ENCODE measurements at places on chromosomes 2 and 18. TPM values are rescaled to one million over a fixed set of nuclear protein-coding genes. Genes with fewer than 3 reads are reported as not detected.
A peak's percentile ranks its signal among the peaks of the same experiment; 100 is the strongest.

GRCh38 chr2:45494275-45494977 lies 116.6 kb downstream of the SRBD1 start:
- H3K27ac ChIP-seq, result no peak overlapping the region
- H3K27me3 ChIP-seq, result no peaks in the 10 kb centered on the region
- H3K4me3 ChIP-seq, result no peak overlapping the region
- H3K36me3 ChIP-seq, result no peaks in the 10 kb centered on the region

- DNase-seq, result no peak
- H3K27ac ChIP-seq, result no peak overlapping the region
- no peaks in the 10 kb centered on the region for H3K4me1 ChIP-seq
- H3K4me3 ChIP-seq, result no peak overlapping the region
- H3K27me3 ChIP-seq, result no peaks in the 10 kb centered on the region
Measured at GRCh38 chr2:105682401-105682800, 62.3 kb upstream of the NCK2 start.

DNA sequence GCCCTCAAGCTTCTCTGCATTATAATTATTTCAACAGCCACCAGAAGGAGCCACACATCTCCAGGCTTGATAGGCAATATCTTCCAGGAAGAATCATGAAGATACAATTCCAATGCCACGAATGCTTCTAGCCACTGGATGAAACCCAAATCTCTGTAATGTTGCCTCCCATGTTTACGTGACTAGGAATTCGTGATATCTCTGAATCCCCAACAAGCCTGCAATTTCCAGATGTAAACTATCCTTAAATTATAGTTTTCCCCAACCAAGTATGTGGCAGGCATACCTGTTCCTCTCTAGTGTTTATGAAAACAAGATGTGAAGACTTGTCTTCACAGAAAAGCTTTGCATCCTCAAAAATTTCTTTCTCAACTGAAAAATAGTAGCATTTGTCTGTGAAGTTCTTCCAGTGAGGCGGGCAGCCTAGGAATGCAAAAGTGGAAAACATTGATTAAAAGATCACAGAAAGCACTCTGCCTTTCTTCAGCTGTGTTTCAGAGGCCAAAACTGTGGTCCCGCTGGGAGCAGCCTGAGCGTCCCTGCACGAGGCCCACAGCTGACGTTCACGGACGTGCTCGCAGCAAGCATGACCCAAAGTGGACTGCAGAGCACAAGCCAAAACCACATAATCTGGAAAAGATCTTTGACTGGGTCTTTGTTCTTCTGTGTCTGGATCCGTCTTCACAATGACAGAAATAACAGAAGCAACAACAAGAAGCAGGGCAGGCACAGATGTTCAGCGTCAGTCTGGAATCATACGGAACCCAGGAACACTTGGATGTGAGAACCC lies 65.1 kb upstream of the THOC1 start:
- H3K36me3 ChIP-seq, result no peaks in the 10 kb centered on the region
- no peaks in the 10 kb centered on the region for H3K27me3 ChIP-seq

DNA sequence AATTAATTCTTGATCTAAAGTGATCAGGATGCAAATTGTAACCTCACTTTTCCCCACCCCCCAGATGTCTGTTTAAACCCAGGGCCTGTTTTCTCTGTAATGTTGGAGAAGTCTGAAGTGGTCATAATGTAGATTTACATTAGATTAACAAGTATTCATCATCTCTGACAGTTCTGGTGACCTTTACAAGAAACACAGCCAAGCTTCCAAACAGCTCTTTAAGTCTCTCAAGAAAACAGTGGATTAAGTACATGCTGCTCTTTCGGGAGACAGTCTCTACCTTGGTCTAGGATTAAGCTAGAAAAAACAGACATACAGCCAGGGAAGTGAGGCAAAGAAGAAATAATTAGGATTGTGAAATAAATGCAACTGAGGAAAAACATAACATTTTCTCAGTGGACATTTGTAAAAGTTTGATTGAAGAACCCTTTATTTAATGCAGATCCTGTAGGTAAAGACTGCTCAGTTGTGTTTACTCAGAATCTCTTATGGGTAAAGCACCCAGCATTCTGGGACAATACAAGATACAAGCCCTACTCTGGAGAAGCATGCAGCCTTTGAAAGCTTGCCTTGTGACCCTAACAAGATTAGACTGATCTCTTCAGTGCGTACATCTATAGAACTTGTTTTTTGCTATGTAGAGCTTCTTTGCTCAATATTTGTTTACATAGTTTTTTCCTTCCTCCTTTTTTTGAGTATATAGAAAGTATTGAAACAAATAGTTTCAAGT lies 203.9 kb downstream of the PHLPP1 start:
- no peak overlapping the region for H3K27ac ChIP-seq
- no peaks in the 10 kb centered on the region for H3K4me1 ChIP-seq
- H3K27me3 ChIP-seq, result no peaks in the 10 kb centered on the region
- peaks cover 3% of the 10 kb centered on the region for H3K36me3 ChIP-seq

DNA sequence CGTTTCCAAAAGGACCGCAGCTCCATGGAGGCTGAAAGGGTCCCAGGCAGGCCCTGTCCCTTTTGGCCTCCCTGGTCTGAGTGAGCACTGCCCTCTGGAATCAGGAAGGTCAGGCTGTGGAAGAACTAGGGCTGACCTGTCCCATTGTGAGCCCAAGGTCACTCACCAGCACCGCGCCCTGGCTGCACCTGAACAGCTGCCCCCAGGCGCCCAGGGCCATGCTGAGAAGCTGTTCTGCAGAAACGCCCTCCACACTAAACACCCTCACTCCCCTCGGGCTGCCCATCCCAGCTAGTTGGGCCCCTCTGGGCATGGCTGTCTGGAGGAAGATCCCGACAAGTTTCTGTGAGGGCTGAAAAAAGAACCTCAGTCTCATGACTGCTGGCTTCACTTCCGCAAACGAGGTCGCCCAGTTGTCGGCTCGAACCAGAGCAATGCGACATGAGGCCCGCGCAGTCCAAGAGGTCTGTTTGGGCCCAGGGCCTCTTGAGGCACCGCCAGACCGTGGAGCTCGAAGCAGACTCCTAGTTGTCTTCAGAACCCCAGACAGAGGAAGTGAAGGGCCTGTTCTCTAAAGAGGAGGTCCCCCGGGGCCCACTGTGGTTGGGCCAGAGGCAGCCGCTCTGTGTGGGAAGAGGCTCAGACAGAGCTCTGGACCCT lies 64.4 kb downstream of the INPP5D start:
- H3K27ac ChIP-seq, result no peak overlapping the region
- H3K4me3 ChIP-seq, result no peak overlapping the region
- peaks cover 17% of the 10 kb centered on the region for H3K36me3 ChIP-seq
- H3K4me1 ChIP-seq, result no peaks in the 10 kb centered on the region
- no peaks in the 10 kb centered on the region for H3K27me3 ChIP-seq
- DNase-seq, result peak; percentile 26

- DNase-seq, result no peak
- no peaks in the 10 kb centered on the region for H3K27me3 ChIP-seq
- H3K4me3 ChIP-seq, result no peak overlapping the region
- no peak overlapping the region for H3K27ac ChIP-seq
Measured at GRCh38 chr2:233471291-233472035, 95.1 kb downstream of the USP40 start.

DNA sequence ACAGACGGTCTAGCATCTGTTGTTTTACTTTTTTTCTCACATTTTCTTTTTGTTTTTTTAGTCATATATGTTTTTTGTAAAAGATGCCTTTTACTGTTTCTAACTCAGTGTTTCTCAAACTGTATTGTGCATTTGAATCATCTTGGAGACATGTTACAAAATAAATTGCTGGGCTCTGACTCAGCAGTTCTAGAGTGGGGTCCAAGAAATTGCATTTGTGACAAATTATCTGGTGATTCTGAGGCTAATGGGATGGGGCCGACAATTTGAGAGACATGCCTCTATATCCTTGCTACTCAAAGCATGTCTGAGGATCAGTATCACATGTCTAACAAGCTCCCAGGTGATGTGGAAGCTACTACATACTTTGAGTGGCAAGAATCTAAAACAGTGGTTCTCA lies 478.8 kb downstream of the PLCL1 start:
- no peaks in the 10 kb centered on the region for H3K27me3 ChIP-seq
- no peaks in the 10 kb centered on the region for H3K36me3 ChIP-seq
- H3K27ac ChIP-seq, result no peak overlapping the region
- DNase-seq, result no peak
- H3K4me1 ChIP-seq, result no peaks in the 10 kb centered on the region

- H3K27me3 ChIP-seq, result no peaks in the 10 kb centered on the region
- peaks cover 25% of the 10 kb centered on the region for H3K4me1 ChIP-seq
- H3K4me3 ChIP-seq, result no peak overlapping the region
- H3K36me3 ChIP-seq, result peaks cover 68% of the 10 kb centered on the region
Measured at GRCh38 chr2:69801745-69802290, 27.6 kb upstream of the GMCL1 start.

DNA sequence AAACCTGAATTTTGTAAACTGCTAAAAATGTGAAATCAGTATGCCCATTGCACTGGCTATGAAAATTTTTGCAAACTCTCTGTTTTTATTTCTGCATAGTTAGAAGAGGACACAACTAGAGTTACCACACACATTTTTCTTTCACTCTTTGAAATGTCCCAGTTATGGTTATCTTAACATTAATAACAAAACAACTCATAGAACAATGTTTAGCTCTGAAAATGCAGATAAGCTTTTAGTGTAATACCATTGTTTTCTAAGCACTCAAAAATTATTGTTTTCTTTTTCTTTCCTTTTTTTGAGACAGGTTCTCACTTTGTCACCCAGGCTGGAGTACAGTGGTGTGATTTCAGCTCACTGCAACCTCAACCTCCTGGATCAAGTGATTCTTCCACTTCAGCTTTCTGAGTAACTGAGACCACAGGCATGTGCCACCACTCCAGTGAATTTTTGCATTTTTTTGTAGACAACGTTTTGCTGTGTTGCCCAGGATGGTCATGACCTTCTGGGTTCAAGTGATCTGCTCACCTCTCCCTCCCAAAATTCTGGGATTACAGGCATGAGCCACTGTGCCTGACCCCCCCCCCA lies 1204.5 kb upstream of the ZEB2 start:
- H3K27ac ChIP-seq, result no peak overlapping the region
- no peaks in the 10 kb centered on the region for H3K36me3 ChIP-seq
- no peak for DNase-seq

DNA sequence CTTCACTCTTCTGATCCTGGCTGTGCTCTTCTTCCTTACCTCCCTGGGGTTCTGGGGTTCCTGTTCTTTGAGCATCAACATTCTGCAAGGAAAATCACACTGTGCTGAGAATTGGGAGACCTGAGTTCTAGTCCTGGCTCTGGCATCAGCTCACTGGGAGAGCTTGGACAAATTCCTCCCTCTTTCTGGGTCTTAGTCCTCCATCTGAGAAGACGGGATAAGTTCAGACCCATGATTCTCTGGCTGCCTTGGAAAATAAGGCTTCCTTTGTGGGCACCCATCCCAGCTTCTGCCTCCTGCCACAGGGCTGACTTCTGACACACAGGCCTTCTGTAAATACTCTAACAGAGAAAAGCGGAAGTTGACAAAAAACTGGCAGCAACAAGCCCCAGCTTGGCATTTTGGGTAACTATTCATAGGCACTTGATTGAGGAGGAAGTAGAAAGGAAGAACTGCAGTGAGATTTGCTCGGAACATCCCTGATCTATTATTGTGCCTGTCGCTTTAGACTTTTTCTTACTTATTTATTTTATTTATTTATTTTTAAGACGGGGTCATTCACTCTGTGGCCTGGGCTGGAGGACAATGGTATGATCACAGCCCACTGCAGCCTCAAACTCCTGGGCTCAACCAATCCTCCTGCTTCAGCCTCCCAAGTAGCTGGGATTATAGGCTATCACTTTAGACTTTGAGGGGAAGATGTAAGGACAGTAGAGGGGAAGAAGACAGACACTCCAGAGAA lies 7.9 kb downstream of the PCBP1 start:
- peaks cover 11% of the 10 kb centered on the region for H3K4me1 ChIP-seq
- no peaks in the 10 kb centered on the region for H3K36me3 ChIP-seq
- H3K27me3 ChIP-seq, result no peaks in the 10 kb centered on the region
- no peak overlapping the region for H3K4me3 ChIP-seq
- DNase-seq, result peak; percentile 22

DNA sequence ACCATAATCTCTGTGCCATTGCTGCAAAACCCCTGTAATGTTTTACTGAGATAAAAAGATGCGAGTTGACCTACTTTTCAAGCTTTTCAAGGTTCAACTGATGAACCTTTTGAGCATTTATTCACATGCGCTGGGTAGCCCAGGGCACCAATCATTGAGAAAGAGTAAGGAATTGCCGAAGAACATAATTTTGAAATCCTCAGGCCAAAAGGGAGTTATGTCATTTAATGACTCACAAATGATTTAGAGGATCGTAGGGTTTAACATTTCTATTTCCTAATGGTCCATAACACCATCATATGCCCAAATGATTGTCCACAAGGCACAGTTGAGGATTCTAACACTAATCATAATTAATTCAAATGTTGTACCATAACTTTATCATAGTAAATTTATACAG lies 20.2 kb upstream of the DLX1 start:
- DNase-seq, result no peak
- H3K4me3 ChIP-seq, result no peak overlapping the region
- H3K36me3 ChIP-seq, result no peaks in the 10 kb centered on the region
- H3K27me3 ChIP-seq, result no peaks in the 10 kb centered on the region

DNA sequence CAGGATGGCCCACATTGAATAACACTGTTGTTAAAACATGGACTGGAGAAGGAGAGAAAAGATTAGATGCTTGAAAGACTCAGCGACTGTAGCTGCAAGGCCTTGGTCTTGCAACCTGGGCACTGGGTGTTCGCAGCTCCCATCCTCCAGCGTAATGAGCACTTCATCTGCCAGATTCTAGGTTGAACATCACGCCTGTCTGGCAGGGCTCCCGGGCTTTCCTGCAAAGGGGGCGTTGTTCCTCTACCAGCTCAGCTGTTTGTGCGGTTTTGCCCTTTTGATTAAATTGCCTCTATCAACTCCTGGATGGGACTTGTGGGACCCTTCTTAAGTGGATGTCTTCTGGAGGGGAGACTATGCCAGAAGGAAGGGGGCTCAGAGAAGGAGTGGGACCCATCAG lies 215.4 kb downstream of the KLHL29 start:
- DNase-seq, result no peak
- no peak overlapping the region for H3K27ac ChIP-seq
- no peaks in the 10 kb centered on the region for H3K36me3 ChIP-seq
- peaks cover 6% of the 10 kb centered on the region for H3K4me1 ChIP-seq

GRCh38 chr2:46075848-46076247 lies 221.4 kb upstream of the EPAS1 start:
- no peaks in the 10 kb centered on the region for H3K36me3 ChIP-seq
- no peak for DNase-seq
- peak overlapping the region; percentile 52 for H3K27ac ChIP-seq
- no peaks in the 10 kb centered on the region for H3K4me1 ChIP-seq

DNA sequence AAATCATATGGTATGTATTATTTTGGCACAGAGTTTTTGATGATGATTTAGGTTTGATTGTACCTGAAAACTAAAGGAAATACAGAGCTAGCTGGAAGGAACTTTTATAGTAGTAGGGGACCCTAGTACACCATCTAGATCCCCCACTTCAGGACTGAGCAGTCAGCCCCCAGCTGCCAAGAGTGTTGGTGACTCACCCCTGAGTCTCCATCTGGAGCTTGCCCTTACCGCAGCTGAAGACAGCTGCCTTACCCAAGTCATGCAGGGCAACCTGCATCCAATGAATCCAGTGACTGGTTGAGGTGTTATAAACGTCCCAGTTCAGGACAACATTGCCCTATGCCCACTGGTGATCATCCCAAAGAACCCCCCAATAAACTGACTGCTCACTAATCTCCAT lies 15.3 kb downstream of the PMS1 start:
- no peak for DNase-seq
- no peaks in the 10 kb centered on the region for H3K27me3 ChIP-seq
- H3K36me3 ChIP-seq, result no peaks in the 10 kb centered on the region
- H3K4me3 ChIP-seq, result no peak overlapping the region
- no peak overlapping the region for H3K27ac ChIP-seq

ZC3H8 gene
- total RNA-seq, result 30.2 TPM

ASPRV1 gene
- 0.38 TPM for total RNA-seq

NLRC4 gene
- total RNA-seq, result not detected

RUFY4 gene
- not detected for total RNA-seq

SCN9A gene
- total RNA-seq, result 0.13 TPM

All from esophagus squamous epithelium (tissue), 5 donors.